ENCODE measurements at places on chromosomes 16 and 17.

DNA sequence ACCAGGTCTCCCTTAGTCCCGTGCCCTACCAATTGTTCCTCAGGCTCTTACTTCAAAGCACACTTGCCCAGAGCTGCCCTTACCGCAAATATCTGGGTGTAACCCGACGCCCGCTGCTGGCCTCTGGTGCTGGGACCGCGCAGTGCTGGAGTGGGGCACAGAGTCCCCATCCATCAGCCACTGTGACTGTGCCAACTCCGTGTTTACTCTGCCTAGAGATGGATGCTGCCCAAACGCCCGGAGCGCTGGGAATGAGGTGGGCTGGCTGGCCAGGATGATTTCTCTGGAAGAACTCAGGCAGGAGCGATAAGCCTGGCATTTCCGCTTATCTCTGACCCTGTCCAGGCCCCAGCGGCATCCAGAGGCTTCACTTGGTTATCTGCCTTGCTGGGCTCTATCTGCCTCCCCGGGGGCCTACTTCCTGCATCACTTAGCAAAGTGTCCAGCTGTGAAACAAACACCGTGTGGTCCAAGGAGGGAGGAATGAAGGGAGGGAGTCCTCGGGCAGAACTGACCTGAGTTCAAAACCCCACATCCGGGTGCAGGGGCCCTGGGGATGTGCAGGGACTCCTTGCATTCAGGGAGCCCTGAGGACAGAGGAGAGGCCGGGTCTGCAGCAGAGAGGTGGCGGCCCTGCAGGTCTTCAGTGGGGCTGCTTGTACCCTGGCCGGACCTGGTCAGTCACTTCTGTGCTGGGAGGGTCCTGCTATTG lies 9.4 kb upstream of the MYLK3 start:
- DNase-seq, result no peak

- no peak for DNase-seq
Measured at GRCh38 chr17:57894848-57895247, 45.0 kb upstream of the MRPS23 start.

GRCh38 chr16:67036323-67036741 lies 7.4 kb downstream of the CBFB start:
- DNase-seq, result no peak

GRCh38 chr17:17152385-17152784 lies 53.7 kb downstream of the PLD6 start:
- no peak for DNase-seq

GRCh38 chr17:34579017-34579946 lies at the start of gene TMEM132E:
TMEM132E (plus strand) TSS chr17:34579582; CDS start chr17:34581077, 1,495 bp downstream.
- DNase-seq, result no peak

DNA sequence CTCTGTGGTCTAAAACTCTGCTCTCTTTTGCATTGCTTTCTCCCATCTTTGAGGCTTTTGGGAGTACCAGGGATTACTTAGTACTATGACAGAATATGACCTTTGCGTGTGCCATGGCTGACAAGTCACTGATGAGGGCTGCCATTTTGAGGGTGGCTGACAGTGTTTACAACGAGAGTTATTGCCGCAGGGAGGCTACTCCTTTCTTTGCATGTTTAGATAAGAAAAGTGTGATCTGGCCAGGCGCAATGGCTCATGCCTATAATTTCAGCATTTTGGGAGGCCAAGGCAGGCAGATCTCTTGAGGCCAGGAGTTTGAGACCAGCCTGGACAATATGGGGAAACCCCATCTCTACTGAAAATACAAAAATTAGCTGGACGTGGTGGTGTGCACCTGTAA lies 77.5 kb downstream of the GSG1L start:
- DNase-seq, result no peak

- no peak for DNase-seq
Measured at GRCh38 chr16:4461250-4462085, 13.0 kb downstream of the NMRAL1 start.
